ENCODE measurements at places on chromosomes 2 and 18. TPM values are rescaled to one million over a fixed set of nuclear protein-coding genes. Genes with fewer than 3 reads are reported as not detected.

Gene LPIN2
- total RNA-seq: 14.6 TPM

Gene CDK5R2
- total RNA-seq: 1.1 TPM

Gene MBD2
- total RNA-seq: 53.1 TPM

Gene COMMD1
- total RNA-seq: 32.0 TPM

Gene LBX2
- total RNA-seq: 0.89 TPM

Gene RIT2
- total RNA-seq: not detected

Gene SIX2
- total RNA-seq: 7.4 TPM

Gene CRYBA2
- total RNA-seq: not detected

Gene CFAP65
- total RNA-seq: 0.27 TPM

Gene HRH4
- 0.17 TPM for total RNA-seq

Gene MC4R
- total RNA-seq: not detected

Gene HEATR5B
- total RNA-seq: 15.6 TPM

Gene SAG
- not detected for total RNA-seq

Gene MCM6
- total RNA-seq: 7.8 TPM

All from astrocyte (in vitro differentiated cells and primary cell).